ENCODE measurements at places on chromosomes 6 and 20.

DNA sequence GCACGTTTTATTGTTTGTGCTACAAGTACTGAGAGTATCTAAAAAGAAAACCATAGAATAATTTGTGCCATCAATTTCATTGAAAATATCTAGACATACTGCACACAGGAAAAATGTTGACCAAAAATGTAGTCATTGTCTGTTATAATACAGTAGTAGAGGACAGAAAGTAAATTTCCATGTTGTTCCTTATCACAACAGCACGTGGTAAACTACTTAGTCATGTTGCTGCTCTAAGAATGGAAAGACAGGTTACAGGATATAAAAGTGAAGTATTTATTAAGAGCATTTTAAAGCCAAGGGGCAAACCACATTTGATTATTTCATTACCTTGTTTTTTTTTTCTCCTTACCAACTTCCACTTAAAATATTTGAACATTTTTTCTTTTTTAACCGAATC is 89.0 kb upstream of the CEP85L start:
- DNase-seq: no peak

DNA sequence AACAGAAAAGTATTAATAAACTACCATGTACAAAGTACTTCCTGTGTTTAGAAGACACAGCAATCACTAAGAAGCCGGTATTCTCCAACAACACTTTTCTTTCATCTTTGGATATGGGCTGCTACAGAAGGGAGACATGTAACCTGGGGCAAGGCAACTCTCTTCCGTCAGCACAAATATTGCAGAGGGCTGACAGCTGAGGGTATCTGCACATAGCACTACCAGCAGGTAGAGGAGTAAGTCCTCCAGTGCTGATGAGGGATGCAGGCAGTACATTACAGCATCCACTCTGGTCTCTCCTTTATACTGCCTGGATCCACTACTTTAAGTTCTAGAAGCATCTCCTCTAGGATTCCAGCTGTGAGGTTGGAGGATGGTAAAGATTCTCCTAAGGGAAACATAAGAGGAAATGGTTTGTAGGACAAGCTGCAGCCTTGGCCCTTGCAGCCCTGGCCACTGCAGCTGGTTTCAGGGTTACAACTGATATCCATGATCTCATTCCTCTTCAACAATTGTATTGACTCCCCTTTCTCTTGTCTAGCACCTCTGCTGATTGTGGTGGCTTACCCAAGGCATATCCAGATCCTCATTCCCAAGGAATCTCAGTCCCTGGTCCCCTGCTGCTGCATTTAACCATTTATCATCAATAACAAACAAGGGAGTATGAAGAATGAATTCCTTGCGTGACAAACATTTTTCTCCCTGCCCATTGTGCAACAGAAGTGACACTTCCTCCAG is 110.7 kb upstream of the ADGRF1 start:
- no peak for DNase-seq

GRCh38 chr6:25700761-25701160 is 48.7 kb downstream of the SCGN start:
- no peak for DNase-seq

DNA sequence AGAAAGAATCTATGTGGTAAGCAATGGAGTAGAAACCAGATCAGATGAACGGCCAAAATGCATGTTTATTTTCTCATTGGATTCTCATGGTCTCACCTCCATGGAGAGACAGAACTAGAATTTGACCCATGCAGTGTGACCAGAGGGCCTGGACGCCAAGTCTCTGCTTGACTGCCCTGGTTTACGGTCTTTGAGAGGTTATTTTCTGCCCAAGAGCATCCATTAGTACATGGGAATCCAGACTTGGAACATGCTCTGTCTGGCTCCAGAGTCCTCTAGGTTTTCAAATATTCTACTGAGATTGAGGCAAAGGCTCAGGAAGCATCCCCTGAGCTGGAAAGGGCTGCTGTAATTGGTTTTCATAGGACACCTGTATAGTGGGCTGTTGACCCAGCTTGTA is 45.5 kb upstream of the UST start:
- DNase-seq: no peak

DNA sequence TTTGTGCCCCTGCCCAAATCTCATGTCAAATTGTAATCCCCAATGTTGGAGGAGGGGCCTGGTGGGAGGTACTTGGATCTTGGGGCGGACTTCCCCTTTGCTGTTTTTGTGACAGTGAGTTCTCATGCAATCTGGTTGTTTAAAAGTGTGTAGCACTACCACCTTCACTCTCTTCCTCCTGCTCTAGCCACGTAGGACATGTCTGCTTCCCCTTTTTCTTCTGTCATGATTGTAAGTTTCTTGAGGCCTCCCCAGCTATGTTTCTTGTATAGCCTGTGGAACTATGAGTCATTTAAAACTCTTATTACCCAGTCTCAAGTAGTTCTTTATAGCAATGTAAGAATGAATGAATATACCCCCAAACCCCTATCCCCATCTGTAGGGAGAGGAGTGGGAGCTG is 1013.7 kb upstream of the MAP3K7 start:
- DNase-seq: no peak

DNA sequence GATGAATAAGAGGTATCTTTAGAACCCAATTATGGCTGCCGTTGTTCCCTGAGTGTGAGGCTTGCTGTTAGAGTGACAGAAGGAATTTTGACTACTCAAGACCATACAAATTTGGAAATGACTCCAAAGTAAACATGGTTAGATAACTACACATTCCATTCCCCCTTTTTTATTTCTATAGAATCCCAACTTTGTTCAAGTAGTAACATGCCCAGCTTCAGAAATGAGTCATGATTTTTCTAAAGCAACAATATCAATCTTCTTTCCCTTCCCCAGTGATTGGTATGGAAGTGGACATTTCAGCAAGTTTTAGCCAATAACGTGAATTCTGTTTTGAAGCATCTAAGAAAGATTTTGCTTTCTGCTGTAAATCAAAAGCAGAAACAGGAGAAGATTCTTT is 37.8 kb downstream of the HCRTR2 start:
- no peak for DNase-seq

DNA sequence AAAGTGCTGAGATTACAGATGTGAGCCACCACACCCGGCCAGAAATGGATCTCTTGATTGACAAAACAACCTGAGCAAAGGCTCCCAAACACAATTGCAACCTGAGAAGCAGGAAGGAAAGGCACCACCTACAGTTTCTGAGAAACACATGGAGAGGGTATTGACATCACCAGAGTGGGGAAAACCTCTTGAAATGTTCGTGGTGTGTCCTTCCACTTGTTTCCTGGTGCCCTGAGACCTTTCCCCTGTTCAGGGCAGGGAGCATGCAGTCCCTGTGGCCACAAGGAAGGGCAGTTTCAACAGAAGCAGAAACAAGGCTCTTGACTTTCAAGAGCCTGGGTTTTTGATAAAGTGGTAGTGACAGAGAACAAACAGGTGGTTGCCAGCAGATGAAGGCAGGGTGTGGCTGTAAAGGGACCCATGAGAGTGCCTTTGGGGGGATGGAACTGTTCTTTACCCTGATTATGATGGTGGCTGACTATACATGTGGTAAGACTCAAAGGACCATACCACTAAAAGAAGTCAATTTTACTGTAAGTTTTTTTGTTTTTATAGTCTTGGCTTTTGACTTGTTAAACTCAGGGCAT is 3.2 kb upstream of the BPIFA1 start:
- DNase-seq: no peak

DNA sequence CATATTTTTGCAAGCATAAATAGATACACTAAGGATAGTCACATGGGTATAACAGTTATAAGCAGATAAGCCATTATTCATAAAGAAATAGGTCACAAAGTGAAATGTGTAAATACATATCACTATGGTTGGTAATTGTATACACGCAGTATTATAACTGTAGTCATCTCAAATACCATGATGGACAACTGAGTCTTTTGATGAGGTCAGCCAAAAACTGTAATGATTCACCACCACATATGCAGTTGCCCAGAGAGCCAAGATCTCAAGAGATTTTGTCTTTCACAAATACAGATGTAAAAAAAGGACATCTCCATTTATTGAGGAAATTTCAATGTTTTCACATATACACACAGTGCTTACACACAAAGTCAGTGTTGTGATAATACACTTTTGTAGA is 28.3 kb downstream of the ZNF292 start:
- DNase-seq: no peak

GRCh38 chr6:127858727-127859391 is 42.0 kb downstream of the THEMIS start:
- no peak for DNase-seq

DNA sequence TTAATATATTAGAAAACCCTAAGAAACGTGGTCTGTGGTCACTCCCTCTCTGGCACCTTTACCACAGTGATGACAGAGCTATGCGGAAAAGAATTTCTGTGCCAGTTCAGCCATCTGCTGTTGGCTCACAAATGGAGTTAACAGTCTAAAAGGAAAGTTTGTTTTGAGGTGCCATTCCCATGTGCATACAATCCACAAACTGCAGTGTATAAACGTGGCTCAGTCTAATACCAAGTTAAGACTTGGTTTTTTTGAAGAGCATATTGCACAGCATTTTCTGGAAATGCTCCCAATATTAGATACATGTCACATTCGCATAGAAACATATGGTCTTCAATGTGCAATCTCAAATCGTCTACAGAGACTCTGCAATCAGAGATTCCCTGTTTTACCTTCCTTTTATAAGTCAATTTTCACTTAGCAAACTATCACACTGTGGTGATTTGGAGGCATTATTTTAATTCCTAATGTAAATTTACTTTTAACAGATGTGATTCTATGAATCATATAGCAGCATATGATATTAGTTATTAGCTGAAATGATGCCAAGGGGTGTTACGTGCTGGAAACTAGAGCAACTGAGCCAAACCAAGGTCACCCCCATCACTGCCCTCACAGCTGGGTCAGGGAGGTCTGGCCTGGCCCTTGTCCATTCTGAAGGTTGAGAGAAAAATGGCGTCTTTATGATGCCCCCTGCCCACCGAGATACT is 383.5 kb downstream of the PRKN start:
- no peak for DNase-seq

DNA sequence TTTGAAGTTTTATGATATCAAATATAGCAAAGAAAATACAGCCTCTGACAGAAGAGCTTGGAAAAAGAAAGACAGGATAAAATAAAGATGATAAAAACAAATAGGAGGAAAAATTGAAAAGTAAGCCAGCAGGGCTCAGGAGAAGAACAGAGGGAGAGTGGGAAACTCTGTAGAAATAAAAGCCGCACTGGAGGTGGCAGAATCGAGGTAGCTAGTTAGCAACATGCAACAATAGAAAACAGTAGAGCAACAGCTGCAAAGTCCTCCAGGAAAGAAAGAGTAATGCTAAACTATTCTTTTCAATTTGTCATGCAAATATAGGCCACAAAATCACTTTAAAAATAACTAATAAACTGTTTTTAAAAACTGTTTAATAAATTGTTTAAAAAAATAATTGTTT is 28.8 kb downstream of the HBS1L start:
- no peak for DNase-seq

- DNase-seq: no peak
These were observed 38.5 kb downstream of the PTGIS start for GRCh38 chr20:49529470-49529869.

DNA sequence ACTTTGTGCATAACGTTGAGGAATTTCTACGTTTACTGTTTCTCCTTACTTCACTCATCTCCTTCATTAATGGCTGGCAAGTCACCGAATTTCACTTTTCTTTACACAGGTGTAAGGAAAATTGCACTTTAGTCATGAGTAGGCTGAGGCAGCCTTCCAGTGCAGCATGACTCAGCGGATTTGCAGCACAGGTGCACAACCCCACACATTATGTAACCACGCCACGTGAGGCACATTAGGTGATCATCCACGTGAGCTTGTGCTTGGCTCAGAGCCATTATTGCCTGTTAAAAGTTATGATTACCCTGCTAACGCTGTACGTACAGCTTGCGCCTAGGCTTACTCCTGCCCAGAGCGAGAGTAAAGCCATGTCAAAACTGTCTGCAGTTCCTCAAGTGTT is 158.8 kb downstream of the NKAIN2 start:
- no peak for DNase-seq

DNA sequence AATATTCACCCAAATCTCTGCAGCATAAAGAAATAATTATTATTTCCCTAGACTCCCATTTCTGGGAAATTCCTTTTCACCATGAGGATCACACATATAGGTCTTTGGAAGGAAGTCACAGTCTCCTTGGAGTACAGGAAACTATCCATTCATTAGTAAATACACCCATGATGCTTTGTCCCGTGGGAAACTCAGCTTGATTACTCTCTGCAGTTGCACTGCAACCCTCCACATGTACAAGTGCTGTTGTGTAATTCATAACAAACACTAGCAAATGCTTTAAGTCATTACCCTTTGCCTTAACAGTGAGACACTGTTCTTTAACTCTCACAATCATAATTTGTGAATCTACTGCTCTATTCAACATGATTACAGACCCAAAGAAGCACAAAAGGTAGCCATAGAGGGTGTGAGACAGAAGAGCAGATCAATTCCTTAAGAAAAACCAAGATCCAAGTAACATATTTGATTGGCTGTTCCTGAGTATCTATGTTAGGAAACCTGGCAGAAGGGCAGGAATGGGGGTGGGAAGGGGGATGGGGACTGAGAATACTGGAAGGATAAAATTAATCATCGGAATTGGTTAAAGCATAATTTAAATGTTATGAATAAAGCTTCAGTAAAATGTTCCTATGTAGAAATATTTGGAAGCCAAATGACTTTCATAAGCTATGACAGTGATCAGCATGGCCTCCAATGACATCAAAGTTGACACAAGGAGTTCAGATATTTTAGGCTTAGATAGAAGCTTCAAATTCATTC is 268.0 kb downstream of the HACE1 start:
- DNase-seq: no peak

DNA sequence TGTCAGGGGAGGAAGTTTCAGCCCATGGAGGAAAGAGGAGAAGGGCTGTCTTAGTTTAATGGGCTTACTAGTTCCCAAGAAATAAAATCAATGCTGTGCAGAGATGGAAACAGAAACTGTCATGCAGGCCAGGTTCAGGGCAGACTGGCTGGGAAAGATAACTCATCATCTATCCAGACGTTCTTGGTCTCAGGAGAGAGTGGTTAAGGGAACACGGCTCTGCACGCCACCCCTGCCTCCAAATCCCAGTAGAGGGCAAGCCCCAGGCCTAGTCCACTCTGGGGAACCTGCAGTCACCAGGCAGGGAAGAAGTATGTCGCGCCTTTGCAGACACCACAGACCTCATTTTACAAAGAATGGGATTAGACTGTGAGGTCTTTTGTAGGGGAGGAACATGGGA is 12.5 kb downstream of the ALDH8A1 start:
- DNase-seq: no peak

- DNase-seq: no peak
These were observed 130.0 kb upstream of the UST start for GRCh38 chr6:148616841-148617240.

DNA sequence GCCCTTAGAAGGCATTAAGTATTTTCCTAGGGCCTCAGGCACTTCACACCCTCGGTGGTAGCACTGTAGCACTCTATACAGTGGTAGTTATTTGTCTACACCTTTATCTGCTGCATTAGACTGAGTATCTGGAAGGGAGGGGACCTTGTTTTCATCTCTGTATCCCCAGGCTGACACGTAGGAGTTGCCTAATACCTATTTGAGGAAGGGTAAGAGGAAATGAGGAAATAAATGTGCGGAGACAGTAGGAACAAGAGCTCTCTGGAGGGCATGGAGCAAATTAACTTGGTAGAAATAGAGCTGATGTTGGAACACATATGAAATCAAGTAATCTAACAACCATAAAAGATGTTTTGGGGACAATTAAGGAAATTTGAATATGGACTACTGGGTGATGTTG is 3.9 kb downstream of the CNPY3 start:
- DNase-seq: no peak

- no peak for DNase-seq
These were observed 339.6 kb upstream of the NOX3 start for GRCh38 chr6:155795173-155795796.

All from stimulated activated CD4-positive, alpha-beta T cell treated with anti-CD3 and anti-CD28 coated beads, Interleukin-1b, Interleukin-23, amount 100 ng/mL, for 24 hours (primary cell).